H1 (cell line): ENCODE measurements at places on chromosomes 16 and 17. TPM values are rescaled to one million over a fixed set of nuclear protein-coding genes. Genes with fewer than 3 reads are reported as not detected.

The CARD14 gene
- polyA plus RNA-seq, result 0.08 and 0.16 TPM in 2 replicates

The ATP2A3 gene
- polyA plus RNA-seq, result 18.4 and 28.7 TPM in 2 replicates

The LPO gene
- polyA plus RNA-seq, result 0.38 and 0.46 TPM in 2 replicates

- no peak for DNase-seq
These were observed 119.4 kb downstream of the FOXL1 start for GRCh38 chr16:86697715-86698114.

DNA sequence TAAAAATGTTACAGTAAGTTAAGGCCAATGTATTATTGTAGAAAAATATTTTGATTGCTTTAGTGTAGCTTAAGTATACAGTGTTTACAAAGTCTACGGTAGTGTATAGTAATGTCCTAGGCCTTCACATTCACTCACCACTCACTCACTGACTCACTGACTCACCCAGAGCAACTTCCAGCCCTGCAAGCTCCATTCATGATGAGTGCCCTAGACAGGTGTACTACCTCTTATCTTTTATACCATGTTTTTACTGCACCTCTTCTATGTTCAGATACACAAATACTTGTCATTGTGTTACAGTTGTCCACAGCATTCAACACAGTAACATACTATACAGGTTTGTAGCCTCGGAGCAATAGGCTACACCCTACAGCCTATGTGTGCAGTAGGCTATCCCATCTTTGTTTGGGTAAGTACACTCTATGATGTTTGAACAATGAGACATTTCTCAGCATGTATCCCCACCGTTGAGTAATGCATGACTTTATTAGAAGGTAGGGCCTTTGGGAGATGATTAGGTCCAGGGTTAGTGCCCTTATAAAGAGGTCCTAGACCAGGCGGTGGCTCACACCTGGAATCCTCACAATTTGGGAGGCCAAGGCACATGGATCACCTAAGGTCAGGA is 117.8 kb downstream of the SLC39A11 start:
- DNase-seq, result no peak

- no peak for DNase-seq
These were observed 2.7 kb upstream of the KCNJ18 start for GRCh38 chr17:21689604-21690003.

DNA sequence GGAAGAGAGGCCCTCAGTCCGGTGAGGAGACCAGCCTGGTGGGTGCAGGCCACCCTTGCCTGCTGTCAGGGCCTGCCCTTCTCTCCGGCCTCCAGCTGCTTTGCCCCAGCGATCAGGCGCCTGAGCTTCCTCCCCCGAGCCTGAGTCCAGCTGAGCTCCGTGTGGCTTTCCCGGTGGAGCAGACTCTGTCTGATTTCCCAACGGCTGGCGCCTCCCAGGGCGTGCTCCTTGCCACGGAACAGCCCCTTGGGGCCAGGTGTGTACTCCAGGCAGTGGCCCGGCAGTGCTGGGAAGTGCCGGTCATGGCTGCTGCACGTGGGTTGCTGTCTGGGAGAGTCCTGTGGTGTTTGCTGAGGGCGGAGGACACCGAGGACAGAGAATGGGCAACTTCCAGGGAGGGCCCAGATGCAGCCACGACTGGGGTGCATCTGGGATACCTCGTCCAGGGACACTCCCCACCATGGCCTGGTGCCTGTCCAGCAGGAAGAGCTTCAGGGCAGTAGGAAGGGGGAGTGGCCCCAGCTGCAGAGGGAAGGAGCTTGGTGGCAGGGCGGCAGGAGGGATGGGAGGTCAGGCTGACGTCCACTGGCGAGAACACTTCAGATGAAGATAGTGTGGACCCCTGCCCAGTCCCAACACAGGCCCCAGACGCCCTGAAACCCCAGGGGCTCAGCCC is 22.5 kb downstream of the METRNL start:
- DNase-seq, result no peak

- no peak for DNase-seq
These were observed 47.4 kb downstream of the RBFOX3 start for GRCh38 chr17:79563237-79564013.

GRCh38 chr17:73536700-73537605 is 107.3 kb downstream of the SDK2 start:
- DNase-seq, result no peak

DNA sequence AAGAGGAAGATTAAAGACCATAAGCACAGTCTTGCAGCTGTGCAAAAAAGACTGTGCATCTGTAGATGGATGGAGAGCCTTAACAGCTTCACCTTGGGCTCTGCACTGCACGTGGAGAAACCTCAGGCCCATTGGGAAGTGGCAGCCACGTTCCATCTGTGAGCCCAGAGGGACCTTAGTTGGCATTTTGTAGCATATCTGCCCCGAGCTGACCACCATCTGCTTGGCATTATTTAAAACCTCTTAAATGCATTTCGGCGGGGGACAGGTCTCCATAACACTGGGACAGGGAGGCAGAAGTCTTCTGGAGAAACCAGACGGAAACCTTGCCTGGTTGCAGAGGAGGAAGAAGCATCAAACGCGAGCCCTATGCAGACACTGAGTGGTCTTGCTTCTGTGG is 345.6 kb downstream of the CPPED1 start:
- no peak for DNase-seq

- DNase-seq, result no peak
These were observed 12.5 kb downstream of the CAPN15 start for GRCh38 chr16:539901-540530.

GRCh38 chr17:75548813-75549212 is 23.3 kb downstream of the LLGL2 start:
- no peak for DNase-seq
